RPMI7951 (cell line): ENCODE measurements at places on chromosomes 1 and 21. TPM values are rescaled to one million over a fixed set of nuclear protein-coding genes. Genes with fewer than 3 reads are reported as not detected.
A peak's percentile ranks its signal among the peaks of the same experiment; 100 is the strongest.

OR2AK2 gene
- total RNA-seq, result not detected in 2 replicates

GRCh38 chr1:91835087-91835521 is 50.8 kb downstream of the TGFBR3 start:
- no peak for DNase-seq

GCSAML gene
- 0.12 TPM in 1 of 2 replicates, not detected in the other for total RNA-seq

RGS1 gene
- 53.3 and 62.4 TPM in 2 replicates for total RNA-seq

DNA sequence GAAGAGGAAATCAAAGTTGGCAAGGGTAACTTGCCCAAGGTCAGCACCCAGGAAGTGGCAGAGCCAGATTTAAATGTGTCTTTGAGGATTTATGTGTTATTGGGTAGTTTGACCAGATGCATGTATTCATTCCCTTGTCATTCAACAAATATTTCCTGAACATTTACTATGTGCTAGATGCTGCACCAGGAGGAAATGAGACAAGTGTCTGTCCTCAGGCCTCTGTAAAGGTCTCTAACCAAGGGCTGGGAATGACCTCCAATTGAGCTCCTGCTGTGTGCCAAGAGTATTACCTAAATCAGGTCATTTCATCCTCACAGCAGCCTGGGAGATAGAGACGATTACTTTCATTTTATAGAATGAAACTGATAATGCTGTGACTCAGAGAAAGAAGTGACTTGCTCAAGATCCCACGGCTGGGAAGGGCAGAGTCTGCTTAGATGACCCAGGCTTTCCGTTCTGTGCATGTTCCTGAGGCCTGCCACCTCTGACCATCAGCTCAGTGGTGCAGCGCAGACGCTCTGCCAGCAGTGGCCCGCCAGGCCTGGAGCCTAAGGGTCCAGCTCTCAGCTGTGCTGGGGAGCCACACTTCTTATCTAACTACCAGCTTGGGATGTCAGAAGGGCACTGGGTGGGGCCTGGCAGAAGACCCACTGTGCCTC is 3.5 kb upstream of the TTC22 start:
- DNase-seq, result peak; percentile 33

DNA sequence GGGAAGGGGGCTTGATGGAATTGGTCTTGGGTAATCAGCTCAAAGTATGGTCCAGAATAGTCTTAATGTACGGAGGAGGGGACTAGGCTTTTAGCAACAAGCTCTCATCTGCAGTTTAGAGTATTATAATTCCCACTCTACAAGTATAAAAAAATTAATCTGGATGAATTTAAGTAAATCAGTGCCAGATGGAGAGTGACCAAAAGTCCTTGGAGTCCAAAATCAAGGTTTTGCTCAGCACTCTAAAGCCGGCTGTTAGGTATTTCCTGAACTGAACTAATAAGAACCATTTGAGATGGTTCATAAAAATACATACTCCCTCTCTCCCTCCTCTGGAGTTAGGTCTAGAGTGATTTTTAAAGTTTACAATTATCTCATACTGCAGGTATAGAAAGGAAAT is 23.7 kb downstream of the GLUL start:
- no peak for DNase-seq

DNA sequence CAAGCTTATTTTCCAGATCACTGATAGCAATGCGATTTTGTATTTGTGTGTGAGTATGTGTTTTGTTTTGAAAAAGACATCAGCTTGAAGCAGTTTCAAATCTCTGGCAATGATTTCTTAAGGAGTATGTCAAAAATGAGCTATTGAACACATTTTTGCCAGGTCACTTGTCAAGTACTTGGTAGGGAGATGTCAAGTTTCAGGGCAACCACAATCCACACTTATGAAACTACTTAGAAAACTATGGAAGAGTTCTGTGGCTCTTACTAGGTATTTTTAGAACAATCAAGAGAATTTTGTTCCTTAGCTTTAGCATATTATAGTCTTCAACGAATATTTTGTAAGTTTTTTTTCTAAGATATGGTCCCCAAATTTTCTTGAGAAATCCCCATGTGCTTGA is 318.8 kb upstream of the ZRANB2 start:
- no peak for DNase-seq

C1orf87 gene
- total RNA-seq, result not detected in 2 replicates

PRDM16 gene
- total RNA-seq, result not detected in 2 replicates

RBM11 gene
- total RNA-seq, result not detected in 2 replicates
